ENCODE measurements at places on chromosomes 3 and 15. TPM values are rescaled to one million over a fixed set of nuclear protein-coding genes. Genes with fewer than 3 reads are reported as not detected.

DNA sequence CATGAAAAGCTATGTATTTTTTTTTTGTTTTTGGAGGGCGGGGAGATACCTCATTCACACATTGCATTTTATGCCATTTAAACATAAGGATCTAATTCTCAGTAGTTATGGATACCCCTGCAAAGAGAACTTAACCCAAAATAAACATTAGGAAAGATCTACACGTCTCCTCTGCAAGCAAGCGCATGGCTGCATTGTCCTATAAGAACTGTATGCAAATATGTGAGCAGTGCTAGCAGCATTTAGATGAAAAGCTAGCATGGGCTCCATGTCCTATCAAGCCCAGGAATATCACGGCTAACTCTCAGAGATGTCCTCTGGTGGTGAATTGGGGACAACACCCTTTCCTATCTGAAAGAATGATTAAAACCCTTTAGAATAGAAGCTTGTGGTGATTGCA is 292.8 kb downstream of the MEX3B start:
- no peak for DNase-seq

DNA sequence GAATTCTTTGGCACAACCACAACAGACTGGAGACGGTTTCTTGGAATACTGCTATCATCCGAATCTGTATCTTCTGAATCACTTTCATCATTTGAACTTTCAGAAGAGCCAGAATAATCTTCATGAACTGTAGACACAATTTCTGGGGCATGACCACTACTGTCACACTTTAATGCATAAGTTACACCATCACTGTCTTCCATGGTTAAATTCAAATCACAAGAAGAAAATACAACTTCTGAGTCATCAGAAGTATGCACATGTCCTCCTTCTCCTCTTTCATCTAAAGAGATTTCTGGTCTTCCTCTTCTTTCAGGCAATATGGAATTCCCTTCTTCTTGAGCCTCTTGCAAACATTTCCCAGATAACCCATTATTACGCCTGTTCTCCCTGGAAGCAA is 42.5 kb downstream of the SETD2 start:
- DNase-seq, result no peak

DNA sequence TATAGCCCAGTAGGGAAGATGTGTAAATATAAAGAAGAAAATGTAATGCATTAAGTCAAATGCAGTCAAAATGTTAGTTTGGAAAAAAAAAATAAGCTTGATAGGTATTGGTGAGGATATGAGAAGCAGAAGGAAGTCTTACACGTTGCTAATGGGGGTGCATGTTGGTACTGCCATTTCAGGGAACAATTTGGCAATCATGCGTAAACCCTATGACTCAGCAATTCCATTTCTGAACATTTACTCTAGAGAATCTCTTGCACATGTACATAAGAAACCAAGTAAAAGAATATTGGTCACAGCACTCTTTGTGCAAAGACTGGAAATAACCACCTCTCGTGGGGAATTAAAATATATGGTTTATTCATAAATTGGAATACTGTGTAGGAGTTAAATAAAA is 35.5 kb upstream of the TIMP4 start:
- peak; percentile 81 for DNase-seq

GRCh38 chr3:131283862-131284261 is 97.7 kb upstream of the NUDT16 start:
- no peak for DNase-seq

Gene VGLL3
- total RNA-seq, result 0.05 TPM

Gene CPN2
- total RNA-seq, result not detected

Gene RBPMS2
- total RNA-seq, result 0.66 TPM

Gene SH2D7
- 0.08 TPM for total RNA-seq
